ENCODE measurements at places on chromosomes 13 and 19.

- DNase-seq = no peak
These were observed 213.7 kb downstream of the ZIC5 start for GRCh38 chr13:99757756-99758459.

DNA sequence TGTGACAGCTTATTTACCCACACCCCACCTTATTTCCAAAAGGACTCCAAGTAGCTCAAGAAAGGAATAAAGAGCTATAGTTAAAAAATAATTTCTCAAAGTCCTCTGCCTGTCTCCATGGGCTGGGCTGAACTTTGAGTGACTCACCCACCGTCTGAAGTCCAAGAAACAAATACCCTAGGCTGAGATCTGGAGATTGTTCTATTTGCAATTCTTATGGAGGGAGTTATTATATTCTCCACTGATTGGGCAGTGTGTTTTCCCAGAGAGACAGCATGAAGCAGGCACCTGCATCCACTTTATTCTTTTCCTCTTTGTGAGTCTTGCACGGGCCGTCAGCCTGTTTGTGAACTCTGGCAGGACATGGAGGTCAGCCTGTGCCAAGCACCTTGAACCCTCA is 63.2 kb downstream of the SHISA2 start:
- DNase-seq = no peak

DNA sequence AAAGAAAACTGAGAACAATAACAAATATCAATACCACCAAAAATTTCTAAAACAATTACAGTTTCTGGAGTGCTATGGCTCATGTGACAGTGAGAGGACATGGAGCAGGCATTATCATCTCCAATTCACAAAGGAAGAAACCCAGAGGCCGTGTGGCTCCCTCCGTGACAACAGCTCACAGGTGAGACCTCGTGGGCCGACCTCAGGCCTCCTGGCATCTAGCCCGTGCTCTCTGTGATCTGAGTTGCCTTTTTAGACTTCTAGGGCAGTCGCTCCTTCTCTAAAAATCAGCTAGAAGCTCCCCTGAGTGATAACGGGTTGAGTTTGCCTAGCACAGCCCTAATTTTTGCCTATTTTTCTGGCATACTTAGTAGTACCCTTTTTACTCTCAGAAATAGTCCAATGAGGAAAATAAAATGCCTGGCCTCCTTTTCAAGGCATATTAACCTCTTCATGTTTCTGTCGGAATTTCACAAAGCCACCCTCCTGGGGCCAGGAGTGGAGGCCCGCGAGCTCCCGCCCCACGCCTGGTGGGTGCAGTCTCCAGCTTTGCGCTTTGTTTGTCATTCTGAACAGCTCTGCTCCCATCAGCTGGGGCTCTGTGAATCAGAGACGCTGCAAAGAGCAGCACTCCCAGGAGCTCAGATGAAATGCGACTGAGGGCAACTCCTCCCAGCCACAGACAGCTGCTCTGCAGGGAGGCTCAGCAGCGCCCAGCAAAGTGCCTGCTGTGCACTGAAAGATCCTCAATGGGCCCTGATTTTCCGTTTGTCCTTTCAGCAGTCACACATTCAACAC is 292.5 kb downstream of the UQCRFS1 start:
- no peak for DNase-seq

DNA sequence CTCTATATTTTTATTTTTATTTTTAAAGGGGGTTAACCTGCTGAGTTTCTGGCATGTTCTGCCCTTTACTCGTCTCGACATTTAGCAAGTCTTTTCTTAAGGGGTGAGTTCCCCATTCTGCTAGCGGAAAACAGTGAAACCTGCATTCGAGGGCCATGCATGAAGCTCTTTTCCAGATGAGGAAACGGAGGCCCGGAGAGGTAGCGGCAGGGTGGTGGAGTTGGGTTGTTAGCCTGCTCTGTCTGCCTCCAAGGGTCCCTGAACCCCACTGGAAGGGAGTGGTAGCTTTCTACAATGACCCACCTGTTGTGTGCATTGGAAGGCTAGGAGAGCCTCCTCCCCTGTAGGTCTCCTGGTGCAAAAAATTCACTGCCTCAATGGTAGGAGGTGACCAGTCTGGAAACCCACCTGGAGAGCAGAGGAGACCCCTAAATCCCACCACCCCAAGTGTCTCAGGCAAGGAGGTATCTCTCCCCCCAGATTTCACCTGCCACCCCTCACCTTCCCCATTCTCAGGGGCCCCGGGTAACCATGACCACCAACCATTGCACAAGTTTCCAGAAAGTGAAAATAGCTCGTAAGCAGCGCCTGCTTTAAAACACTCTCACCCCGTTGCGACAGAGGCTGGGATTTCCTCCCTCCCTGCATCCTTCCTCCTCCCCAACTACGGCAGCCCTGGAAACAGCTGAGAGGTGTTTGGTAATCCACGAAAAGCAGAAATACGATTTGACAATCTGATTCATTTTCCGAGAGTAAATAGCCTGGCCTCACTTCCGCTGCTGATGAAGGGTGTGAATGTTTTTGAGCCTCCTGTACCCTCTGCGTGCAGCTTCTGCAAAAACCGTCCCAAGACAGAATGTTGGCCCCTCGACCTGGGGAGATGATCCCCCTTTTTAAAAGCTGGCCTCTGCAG is 3.5 kb downstream of the KLF2 start:
- no peak for DNase-seq

- peak; percentile 4 for DNase-seq
These were observed 34.4 kb downstream of the PIP5K1C start for GRCh38 chr19:3665681-3666544.

GRCh38 chr19:10776900-10777650 is 58.9 kb downstream of the TMED1 start:
- DNase-seq = no peak

DNA sequence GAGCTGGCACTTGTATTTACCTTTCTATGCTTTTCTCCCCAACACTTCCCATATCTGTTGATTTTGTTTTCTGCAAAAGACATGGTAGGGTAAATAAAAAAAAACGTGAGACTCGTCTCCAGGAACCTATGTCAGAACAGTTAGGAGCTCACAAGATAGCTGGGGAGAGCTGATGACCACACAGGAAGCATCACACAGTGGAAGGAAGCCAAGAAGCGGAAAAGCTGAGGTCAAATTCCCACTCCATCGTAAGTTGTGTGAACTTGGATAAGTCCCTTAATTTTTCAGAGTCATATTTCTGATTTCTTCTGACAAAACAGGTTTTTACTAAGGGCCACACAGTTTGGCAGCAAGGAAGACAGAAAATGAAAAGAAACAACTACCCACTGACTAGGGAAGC is 199.6 kb downstream of the KLF5 start:
- DNase-seq = no peak

DNA sequence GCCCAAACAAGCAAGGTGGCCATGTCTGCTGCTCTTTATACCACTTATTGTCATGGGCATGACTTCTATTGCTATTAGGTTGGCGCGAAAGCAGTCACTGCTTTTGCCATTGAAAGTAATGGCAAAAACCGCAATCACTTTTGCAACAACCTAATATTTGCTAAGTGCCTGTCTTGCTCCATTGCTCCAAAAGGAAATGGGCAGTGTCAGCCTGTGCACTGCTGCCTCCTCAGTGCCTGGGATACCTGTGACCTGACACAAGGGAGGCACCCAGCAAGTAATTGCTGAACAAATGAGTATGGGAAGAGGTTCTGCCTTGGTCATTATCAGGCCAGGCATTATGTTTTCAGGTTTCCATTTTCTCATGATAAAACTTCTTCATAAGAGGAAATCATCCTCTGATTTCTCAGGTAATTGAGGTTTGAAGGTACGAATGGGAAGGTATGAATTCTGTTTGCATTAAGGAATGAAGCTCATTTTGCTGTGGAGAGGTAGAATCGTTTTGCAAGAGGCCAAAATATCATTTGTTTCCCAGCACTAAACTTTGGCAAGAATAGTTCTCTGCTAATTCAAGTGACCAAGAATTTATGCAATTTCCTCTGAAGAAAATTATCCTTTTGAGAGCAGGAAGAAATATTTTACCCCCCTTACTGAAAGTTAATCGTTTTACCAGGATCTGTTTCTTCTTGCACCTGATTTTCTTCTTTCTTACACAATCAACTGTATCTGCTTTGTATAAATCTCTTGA is 128.4 kb upstream of the SPRY2 start:
- DNase-seq = no peak

DNA sequence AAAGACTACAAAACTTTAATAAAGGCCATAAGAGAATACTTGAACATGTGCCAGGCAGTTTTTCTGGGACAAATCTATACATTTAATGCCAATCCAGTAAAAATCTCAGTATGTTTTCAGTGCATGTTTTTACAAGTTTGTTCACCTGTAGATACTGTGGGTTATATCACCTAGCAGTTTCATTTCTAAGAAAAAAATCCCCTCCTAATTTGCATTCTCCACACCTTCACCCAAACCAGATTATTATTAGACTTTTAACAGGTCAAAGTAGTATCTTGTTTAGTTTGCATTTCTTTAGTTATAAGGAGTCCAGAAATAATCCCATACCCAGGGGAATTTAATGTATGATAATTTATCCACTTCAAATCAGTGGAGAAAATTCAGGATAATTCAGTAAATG is 17.0 kb upstream of the LPAR6 start:
- DNase-seq = no peak

GRCh38 chr13:79724348-79725103 is 243.6 kb downstream of the NDFIP2 start:
- no peak for DNase-seq

- no peak for DNase-seq
These were observed 54.1 kb upstream of the RFXAP start for GRCh38 chr13:36764957-36765356.

GRCh38 chr13:30392681-30393045 is 29.6 kb upstream of the UBE2L5 start:
- no peak for DNase-seq

DNA sequence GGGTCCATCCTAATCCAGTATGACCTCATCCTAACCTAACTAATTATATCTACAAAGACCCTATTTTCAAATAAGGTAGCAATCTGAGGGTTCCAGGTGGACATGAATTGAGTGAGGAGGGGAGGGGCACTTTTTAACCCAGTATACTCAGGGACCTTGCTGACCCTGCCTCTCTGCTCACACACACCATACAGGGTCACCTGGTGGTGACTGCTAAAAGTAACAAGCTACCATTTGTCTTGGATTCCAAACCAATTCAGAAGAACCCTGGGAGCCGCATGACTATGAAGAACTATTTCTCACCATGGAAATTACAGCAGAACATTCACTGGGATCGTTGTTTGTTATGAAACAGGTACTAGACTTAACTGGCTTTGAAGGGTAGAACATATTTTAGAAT is 151.9 kb downstream of the LACC1 start:
- DNase-seq = no peak

DNA sequence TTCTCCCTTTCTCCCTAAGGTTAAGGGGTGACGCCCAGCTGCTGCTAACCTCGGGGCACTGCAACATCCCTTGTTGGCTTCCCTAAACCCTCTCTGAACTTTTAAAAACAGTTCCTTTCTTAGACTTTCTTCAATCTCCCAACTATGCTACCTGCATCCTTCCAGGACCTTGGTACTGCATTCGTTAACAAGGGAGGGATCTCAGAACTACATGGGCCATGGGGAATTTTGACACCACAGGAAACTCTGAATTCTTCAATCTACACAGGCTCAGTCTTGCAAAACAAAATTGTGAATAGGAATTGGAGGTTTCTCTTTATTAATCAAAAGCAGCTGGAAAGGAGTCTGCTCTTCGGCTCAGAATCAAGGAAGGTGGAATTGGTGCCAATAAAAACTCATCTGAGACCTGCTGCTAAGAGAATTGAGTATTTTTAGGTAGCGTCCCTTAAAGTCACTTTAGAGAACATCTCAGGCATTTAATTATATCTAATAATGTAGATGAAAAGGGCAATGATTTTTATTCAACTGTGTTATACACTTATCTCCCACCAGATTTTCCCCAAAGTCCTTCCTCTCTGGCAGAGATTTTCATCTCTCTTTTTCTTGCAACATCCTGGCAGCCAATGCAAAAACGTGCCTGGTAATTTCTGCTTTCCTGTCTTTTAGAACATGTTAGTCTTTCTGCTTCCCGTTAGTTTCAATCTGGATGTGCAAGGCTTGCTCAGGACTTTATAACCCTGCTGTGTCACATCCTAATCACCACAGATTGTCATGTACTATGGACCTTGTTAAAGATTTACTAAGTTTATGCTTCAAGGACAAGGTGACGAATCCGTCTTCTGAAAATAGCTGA is 69.1 kb upstream of the SLC15A1 start:
- no peak for DNase-seq

DNA sequence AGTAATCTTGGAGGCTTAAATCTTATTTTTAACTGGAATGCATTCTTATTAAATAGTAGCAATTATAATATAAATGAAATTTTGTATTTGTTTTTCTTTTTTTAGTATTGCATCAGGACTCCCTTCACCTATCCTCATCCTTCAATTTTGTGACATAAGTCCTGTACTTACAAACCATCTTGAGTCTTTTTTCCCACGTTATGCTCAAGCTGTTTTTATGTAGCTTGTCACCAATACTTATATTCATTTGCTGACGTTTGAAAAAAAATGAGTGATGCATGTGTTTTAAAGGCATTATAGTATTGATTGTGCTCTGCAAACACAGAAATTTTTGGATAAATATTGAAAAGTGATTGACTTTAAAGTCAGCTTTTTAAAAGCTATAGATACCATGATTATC is 888 bp downstream of the GPR18 start:
- no peak for DNase-seq

DNA sequence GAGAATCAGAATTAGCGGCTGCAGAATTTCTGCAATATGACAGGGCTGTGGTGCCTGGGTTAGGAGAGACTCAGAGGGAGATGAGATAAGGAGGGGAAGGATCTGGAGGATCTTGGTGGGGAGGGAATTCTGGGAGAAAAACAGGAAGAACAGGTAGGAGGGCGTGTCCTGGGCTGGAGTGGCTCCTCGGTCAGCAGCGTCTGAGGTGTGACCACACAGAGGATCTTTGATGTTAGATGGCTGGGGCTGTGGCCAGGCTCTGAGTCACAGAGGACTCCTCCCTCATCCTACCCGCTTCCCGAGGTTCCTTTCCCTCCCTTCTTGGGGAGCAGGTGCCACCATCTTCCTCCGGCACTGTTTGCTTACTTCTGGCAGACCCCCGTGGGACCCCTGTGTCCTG is 6.4 kb upstream of the KLK6 start:
- DNase-seq = no peak

DNA sequence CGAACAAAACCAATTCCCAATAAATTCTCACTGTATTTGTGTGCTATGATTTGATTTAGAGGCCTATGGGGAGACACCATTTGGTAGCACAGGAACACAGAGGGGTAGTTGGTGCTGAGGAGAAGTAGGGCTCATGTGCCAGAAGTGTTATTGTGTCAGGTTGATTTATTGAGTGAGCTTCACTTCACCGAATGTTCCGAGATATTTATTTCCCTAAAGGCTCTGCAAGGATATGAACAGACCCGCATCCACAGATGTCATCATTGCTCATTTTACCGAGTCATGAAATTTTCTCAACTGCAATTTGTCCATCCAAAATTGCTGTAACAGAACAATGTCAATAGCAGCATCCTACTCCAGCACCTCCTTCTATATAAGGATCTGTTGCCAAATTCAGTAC is 69.5 kb downstream of the DACH1 start:
- DNase-seq = no peak

DNA sequence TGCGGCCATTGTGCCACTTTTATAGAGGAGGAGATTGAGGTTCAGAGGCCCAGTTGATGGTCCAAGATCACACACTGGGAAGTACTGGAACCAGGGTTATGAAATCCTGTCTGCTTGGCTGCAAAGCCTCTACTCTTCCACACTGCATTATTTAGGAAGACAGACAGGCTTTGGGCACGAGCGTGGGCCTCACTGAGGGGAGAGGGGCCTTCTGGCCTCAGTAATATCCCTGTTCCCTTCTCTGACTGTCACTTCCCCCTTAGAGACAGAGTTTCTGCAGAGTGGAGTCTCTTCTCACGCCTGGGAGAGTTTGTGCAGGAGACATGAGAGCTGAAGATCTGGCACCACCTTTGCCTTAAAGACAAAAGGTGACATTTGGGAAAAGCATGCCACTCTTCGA is 49.0 kb upstream of the PNMA8B start:
- DNase-seq = no peak

All from NCI-H187 (cell line).